Activated CD4-positive, alpha-beta T cell treated with anti-CD3 and anti-CD28 coated beads for 36 hours (primary cell): ENCODE measurements at places on chromosomes 5 and 9. TPM values are rescaled to one million over a fixed set of nuclear protein-coding genes. Genes with fewer than 3 reads are reported as not detected.

- no peak for DNase-seq
These were observed 580.2 kb downstream of the EBF1 start for GRCh38 chr5:158519433-158520021.

DNA sequence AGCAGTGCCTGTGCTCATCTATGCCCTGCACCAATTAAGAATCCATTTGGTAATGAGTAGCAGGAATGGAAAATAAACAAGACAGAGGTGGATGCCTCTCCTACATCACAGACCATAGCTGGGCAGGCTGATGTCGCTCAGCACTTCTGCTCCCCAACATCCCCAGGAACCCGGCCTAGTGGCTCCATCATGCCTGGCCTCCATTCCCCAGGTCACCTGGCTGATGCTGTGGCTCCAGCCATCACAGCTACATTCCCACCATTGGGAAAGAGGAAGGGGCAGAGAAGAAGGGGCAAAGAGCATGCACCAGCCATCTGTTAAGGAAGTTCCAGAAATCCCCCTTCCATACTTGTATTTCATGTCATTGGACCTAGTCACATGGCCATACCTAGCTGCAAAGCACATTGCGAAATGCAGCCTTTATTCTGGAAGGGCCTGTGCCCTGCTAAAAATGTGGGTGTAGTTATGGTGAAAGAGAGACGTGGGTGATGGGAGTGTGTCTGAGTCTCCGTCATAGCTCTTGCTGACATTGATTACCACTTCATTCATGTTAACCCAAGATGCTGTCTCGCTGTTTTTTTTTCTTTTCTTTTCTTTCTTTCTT lies 86.1 kb upstream of the ADAMTS2 start:
- DNase-seq, result no peak

- no peak for DNase-seq
These were observed 2.5 kb downstream of the FEM1C start for GRCh38 chr5:115542086-115542485.

GRCh38 chr5:38642189-38642911 lies 85.9 kb upstream of the LIFR start:
- DNase-seq, result no peak

GRCh38 chr5:154084062-154084639 lies 45.4 kb downstream of the MFAP3 start:
- DNase-seq, result no peak

DNA sequence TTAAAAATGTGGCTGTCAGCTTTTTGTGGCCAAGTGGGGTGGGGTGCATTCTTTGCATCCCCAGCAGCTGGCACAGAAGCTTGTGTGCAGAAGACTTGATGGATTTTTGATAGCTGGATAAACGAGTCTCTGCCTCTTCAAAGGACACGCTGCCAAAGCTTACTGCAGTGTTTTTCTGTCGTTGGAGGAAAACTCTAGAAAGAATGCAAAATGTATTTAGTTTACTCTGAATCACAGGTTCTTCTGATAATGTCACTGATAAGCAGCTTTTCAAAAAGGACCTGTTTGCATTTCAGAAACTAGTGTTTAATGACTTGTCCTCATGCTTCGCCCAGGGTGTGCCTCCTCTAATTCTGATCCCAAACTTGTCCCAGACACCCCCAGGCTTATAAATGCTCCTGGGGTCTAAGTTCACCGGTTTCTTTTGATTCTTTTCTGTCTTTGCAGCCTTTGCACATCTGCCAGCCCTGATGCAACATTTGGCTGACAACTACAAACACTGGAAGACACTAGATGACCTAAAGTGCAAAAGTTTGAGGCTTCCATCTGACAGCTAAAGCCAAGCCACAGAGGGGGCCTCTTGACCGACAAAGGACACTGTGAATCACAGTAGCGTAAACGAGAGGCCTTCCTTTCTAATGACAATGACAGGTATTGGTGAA lies 66.0 kb downstream of the WDR41 start:
- no peak for DNase-seq

DNA sequence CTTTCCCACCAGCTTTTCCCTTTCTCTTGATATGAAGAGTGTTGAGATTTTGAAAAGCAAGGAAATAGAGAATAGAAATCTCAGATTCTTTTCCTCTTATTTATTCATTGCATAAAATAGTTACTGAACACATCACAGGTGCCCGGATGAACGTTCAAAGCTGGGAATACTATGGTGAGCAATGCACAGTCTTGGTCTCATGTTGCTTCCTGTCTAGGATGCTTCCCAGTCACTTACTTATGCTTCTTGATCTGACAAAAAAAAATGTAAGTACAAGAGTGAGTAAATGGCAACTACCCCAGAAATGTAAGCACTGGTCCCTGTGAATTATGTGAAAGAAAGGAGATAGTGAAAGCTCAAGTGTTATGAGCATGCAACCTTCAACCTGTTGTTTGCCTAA lies 153.5 kb upstream of the S1PR3 start:
- DNase-seq, result no peak

GRCh38 chr5:168319774-168320173 lies 28.3 kb downstream of the WWC1 start:
- no peak for DNase-seq

- DNase-seq, result peak; percentile 81
These were observed 684 bp upstream of the MED7 start for GRCh38 chr5:157143127-157143971.

DNA sequence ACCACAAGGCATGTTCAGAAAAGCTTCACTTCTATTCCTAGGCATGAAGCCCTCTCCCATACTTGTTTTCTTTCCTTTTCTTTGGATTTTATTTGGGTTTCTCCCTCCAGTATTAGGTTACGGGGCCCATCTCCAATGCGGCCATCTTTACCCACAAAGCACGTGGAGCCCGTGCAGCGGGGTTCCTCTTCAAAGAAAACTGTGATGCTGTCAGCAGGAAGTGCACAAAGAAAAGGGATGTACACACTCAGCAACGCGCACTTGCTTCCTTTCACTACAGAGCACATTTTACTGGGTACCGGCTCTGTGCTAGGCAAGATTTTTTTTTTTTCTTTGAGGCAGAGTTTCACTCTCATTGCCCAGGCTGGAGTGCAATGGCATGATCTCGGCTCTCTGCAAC lies 106.6 kb downstream of the COL23A1 start:
- DNase-seq, result peak; percentile 71

GRCh38 chr9:135864447-135865049 lies 42.8 kb downstream of the CAMSAP1 start:
- peak; percentile 84 for DNase-seq

The GNAQ gene
- total RNA-seq, result 22.8 TPM

GRCh38 chr5:126277762-126278161 lies 145.4 kb upstream of the GRAMD2B start:
- no peak for DNase-seq

The ENHO gene
- total RNA-seq, result not detected

The PCDHB5 gene
- total RNA-seq, result not detected

The STRBP gene
- 34.8 TPM for total RNA-seq

DNA sequence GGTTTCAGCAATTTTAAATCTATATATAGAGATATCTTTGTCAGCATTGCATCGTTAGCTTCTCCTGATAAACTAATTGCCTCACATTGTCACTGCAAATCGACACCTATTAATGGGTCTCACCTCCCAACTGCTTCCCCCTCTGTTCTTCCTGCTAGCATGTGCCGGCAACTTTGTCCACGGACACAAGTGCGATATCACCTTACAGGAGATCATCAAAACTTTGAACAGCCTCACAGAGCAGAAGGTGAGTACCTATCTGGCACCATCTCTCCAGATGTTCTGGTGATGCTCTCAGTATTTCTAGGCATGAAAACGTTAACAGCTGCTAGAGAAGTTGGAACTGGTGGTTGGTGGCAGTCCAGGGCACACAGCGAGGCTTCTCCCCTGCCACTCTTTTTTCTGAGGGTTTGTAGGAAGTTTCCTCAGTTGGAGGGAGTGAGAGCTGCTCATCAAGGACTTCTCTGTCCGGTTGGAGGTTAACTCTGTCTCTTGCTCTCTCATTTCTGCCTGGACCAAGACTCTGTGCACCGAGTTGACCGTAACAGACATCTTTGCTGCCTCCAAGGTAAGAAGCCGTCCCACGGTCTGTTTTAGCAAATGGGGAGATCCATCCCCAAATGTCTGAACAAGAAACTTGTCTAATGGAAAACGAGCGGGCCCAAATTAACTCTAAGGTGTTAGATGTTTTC lies at the start of gene IL4:
IL4 (plus strand) TSS at position 51 of the 692 bp plus-strand sequence; CDS start at position 113, 62 bp downstream.
- no peak for DNase-seq

GRCh38 chr9:98807814-98808195 lies 335 bp downstream of the GALNT12 start:
- DNase-seq, result peak; percentile 62

The F2RL2 gene
- not detected for total RNA-seq

DNA sequence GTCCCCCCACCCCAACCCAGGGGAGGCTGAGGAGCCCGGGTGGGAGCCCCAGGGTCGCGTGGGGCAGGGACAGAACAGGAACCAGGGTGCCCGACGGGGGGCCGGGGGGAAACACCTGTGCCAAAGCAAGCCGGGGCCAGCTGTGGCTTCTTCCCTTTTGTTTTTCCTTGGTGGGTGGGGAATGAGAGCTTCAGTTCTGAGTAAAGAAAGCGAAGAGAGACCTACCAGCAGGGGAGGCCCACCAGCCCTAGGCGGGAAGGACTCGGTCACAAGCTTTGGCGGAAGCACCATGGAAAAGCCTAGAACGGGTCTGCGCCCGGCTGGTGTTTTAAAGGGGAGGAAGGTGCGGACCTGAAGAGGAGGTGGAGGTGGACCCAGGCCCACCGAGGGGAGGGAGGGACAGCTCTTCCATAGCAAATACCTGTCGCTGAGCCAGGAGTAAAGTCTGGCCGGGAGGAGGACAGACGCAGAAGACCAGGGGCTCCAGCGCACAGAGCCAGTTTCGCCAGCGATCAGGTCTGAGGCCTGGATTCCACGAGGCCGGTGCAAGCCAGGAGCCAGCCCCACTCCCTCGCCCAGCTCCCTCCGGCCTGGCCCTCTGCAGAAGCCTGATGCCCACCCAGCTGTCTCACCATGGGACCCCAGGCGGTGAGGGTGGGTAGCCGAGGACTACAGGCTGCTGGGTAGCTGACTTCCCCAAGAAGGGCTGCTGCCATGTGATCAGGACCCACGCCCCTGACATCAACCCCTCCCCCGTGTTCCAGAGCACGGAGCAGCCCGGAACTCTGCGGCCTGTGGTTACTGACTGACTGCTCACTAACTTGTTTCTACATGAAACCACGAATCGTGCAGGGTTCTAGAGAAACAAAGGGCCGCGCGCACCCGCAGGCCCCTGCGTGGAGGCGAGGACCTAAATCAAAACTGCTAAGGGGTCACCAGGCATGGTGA lies 849 bp upstream of the MGAT1 start:
- peak; percentile 95 for DNase-seq

DNA sequence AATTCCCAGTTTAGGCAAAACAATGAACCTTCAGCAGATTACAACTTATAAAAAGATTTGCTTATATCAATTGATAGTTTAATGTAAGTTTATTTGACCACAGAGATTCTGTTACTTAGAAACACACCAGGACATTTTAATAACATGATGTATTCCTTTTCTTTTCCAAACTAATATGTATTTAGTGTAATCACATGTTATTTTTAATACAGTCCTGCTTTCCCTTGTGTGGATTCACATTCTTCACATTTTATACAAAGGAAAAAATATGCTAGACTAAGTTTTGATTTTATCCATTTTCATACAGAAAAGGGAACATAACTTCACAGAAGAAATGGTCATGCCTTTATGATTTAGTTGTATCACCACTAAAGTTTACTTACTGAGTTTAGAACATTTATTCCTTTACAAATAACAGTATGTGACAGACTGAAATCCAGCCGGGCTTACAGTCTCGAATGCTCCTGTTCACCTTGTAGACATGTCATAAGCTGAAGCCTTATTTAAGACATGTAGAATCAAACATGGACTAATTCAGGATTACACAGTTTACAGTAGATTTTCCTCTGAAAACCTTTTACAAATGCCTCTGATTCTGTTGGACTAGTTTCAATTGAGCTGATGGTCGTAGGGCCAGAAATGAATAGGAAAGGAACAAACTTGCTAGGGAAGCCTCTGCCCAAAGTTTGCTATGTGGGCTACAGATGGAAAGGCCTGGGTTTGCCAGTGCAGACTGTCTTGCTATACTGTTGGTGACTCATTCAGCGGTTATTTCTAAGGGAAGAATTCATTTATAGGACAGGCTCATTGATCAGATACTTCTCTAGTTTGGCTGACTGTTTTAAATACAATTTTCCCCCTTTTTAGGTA lies 6.6 kb upstream of the ASPN start:
- DNase-seq, result no peak
